ENCODE measurements at places on chromosomes 4 and X. TPM values are rescaled to one million over a fixed set of nuclear protein-coding genes. Genes with fewer than 3 reads are reported as not detected.

Gene CTAG2
- polyA plus RNA-seq = not detected

Gene NR3C2
- polyA plus RNA-seq = 0.57 TPM

Gene TENM3
- 0.39 TPM for polyA plus RNA-seq

Gene ADAM29
- polyA plus RNA-seq = not detected

Gene IBSP
- not detected for polyA plus RNA-seq

Gene TCEAL9
- polyA plus RNA-seq = 39.4 TPM

Gene MTNR1A
- polyA plus RNA-seq = not detected
